Astrocyte of the spinal cord (primary cell): ENCODE measurements at places on chromosomes 2 and 18.
A peak's percentile ranks its signal among the peaks of the same experiment; 100 is the strongest.

GRCh38 chr2:27040282-27040681, 7.5 kb downstream of the TMEM214 start:
- DNase-seq: no peak

DNA sequence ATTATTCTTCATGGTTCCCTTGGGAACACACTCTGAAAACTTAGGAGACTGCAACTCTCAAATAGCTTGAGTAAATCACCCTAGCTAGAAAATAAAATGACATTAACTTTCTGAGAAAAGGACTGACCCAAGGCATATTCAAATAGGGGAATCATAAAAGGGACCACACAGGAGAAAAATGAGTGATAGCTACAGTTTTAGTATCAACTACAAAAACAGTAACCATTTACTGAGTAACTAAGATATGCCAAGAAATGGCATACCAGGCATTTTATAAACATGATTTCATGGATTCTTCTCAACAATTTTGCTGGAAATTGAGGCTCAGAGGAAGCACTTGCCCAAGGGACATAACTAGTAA, 84.5 kb downstream of the AFF3 start:
- DNase-seq: peak; percentile 22

DNA sequence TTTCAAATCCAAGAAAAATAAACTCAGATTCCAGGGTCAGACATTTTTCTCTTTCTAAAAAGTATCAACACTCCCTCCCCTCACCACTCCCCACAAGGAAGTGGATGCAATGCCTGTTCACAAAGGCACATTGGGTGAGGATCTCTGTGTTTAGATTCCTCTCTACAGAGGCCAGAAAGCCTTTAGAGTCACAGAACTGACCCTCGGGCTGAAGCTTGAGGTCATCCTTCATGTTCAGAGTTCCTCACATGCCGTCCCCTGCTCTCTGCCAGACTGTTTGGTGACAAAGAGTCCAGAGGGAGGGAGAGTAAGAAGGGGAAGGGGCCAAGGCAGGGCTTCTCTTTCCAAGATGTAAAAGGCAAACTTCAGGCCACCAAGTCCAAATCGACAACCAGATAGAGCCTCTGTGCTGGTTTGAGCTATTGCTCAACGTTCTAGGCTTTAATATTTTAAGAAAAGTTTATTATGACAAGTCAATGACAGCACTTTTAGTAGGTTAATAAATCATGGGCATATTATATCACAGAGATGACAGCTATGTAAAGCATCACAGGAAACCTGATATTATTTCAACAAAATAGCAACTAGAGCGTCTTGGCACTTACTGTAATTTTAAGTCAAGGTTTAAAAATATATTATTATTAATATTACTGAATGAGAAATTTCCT, 269.4 kb downstream of the ETAA1 start:
- DNase-seq: no peak

- DNase-seq: no peak
These were observed 63.7 kb downstream of the FARSB start for GRCh38 chr2:222592176-222592575.

- DNase-seq: peak; percentile 8
These were observed 80.7 kb upstream of the MEX3C start for GRCh38 chr18:51278045-51278649.

DNA sequence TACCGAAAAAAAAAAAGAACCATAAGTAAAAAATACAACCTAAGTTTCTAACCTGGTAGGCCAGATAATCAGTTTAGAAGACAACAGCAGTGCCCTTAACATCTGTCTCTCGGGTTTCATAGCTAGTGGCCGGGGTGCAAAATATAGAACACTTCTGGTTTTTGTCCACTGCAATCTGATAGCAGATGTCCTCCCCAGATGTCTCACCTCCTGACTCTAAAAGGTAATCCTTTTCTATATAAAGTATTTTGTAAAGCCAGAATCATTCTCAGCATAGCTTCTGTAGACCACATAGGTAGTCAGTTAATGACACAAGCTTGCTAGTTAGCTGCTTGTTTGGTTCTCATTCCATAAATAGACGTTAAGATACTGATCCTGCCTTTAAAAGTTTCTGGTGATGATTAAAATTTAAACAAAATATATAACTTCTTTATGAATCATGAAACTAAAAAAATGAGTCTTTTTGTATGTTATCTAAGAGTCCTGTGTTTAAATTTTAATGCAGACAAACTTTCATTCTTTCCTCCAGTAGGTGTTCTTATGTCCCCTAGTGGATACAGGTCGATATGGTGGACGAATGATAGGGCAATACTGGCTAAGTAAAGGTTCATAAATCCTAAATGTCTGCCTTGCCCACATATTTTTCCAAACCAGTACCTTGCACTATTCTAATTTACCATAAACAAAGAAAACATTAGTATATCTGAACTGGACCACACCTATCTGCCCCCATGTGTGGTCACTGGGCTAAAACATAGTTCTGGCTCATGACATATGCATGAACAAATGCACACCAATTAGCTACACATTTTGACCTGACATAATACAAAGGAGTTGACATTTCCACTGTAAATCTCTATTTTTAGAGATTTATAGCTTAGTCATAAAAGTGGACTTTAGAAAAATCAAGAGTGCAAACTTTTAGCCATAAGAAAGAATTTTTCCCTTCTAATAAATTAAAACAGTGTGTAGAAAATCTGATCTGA, 171.0 kb downstream of the SRBD1 start:
- DNase-seq: no peak

- DNase-seq: no peak
These were observed 17.9 kb downstream of the B3GNT7 start for GRCh38 chr2:231413456-231413855.

DNA sequence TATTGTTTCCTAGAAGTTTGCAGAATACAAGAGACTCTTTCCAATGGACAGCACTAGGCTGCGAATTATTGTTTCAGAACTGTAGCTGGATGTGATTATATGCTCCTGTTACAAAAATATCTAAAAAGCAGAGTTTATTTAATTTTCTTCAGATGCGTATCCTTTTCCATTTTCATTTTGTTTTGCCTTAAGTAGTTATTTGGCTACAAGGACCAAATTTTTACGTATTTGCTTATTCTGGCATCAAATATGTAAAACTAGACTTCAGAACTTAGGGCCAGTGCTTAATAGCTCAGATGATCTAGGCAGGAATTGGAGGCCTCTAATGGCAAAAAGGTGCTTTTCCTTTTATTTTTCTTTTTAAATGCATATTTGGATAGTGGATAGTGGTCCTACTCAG, 18.7 kb downstream of the MEP1B start:
- no peak for DNase-seq
